ENCODE measurements at places on chromosomes 3 and 15.

GRCh38 chr15:71078506-71079207, 36.6 kb upstream of the THSD4 start:
- no peak overlapping the region for H3K27ac ChIP-seq
- no peak for DNase-seq
- H3K4me1 ChIP-seq: no peaks in the 10 kb centered on the region
- H3K27me3 ChIP-seq: no peaks in the 10 kb centered on the region
- H3K4me3 ChIP-seq: no peak overlapping the region
- no peaks in the 10 kb centered on the region for H3K36me3 ChIP-seq

GRCh38 chr3:55683666-55684270, 196.7 kb upstream of the WNT5A start:
- DNase-seq: no peak
- H3K27ac ChIP-seq: no peak overlapping the region
- H3K36me3 ChIP-seq: no peaks in the 10 kb centered on the region

DNA sequence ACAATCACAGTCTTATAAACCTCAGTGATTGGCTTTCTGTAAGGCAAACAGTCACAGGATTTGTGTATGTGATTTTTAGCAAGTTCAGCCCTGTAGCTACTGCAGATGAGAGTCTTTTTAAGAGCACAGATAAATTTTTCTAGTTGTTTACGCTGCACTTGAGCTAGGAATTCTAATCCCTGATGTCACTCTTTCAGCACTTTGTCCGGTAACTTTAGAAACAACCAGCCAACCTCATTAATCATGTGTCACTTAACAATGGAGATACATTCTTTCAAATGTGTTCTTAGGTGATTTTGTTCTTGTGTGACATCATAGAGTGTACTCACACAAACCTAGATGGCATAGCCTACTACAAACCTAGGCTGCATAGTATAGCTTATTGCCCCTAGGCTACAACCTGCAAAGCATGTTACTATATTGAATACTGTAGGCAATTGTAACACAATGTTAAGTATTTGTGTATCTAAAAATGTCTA, 36.8 kb upstream of the GOLGA6L2 start:
- peaks cover 8% of the 10 kb centered on the region for H3K27me3 ChIP-seq
- peaks cover 19% of the 10 kb centered on the region for H3K4me1 ChIP-seq
- H3K4me3 ChIP-seq: no peak overlapping the region

- no peaks in the 10 kb centered on the region for H3K36me3 ChIP-seq
- H3K4me3 ChIP-seq: no peak overlapping the region
- no peaks in the 10 kb centered on the region for H3K27me3 ChIP-seq
Observed at GRCh38 chr3:110938629-110939028, 133.0 kb upstream of the NECTIN3 start.

DNA sequence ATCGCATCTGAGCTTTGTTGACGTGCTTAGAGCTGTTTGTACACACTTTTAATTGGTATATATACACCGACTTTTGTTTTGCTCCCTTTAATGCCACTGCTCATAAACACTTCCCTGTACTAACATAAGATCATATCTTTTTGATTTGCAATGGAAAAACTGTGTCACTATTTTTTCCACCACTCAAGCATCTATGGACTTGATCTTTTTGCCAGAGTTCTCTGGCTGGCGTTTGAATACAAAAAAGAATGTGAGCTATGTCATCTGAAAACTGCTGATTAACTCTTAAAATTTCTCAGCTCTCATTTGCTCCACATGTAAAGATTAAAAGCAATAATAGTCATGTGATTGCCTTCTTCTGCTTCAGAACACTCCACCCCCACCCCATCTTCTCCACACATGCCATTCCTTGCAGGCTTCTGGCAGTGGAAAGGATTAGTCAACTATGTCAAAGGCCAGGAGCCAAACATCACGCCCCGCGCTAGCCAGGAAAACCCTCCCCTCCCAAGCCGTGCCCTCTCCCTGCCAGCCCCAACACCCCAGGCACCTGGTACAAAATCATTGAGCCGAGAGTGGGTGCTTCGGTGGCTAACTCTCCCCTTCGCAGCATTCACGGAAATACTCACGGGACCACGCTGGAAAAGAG, 123.4 kb upstream of the MEF2A start:
- H3K4me1 ChIP-seq: no peaks in the 10 kb centered on the region
- no peak overlapping the region for H3K4me3 ChIP-seq
- no peaks in the 10 kb centered on the region for H3K36me3 ChIP-seq
- no peaks in the 10 kb centered on the region for H3K27me3 ChIP-seq
- H3K27ac ChIP-seq: no peak overlapping the region

DNA sequence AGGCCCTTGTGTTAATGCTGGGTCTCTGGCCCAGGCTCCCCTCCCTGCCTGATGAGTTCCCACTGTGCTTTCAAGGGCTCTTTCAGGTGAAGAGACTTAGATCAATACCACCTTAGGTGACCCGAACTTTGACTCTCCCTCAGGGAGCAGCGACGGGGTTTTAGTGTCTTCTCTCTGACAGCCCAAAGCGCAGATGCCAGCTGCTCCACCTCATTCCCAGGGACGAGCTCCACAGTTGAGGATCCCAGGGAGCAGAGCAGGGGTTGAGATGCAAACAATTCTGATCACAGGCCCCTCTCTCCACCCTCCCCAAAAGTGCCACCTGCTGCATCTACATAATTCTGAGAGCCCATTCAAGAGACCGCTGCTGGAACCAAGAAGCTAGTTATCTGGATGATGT, 265.1 kb downstream of the TJP1 start:
- no peak overlapping the region for H3K4me3 ChIP-seq
- H3K27me3 ChIP-seq: no peaks in the 10 kb centered on the region
- H3K27ac ChIP-seq: no peak overlapping the region
- H3K4me1 ChIP-seq: no peaks in the 10 kb centered on the region
- DNase-seq: no peak
- H3K36me3 ChIP-seq: no peaks in the 10 kb centered on the region

DNA sequence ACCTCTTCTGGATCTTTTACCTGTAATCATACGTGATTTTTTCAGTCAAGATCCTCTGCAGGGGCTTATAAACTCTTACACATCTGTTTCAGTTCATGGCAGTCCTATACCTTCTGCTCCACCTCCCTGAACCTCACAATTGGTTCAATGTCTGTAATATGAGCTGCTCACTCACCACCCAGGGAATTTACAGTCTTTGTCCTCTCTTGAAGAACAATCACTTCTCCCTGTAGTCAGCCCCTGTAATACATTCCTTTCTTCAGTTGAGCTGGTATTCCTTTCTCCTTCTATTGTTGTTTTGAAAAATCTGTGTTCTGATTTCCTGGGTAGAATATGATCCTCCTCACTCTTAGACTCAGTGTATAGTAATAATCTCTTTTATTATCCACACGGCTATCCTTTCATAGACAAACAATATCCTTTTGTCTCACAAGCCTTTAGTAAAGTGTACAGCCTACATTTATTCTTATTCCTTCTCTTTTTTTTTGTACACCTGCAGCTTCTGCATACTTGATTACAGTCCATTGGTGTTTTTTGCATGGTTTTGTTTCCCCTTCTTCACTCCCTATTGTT, 101.8 kb downstream of the NECTIN3 start:
- no peaks in the 10 kb centered on the region for H3K36me3 ChIP-seq
- no peak for DNase-seq
- no peak overlapping the region for H3K4me3 ChIP-seq

- H3K4me1 ChIP-seq: no peaks in the 10 kb centered on the region
- no peak overlapping the region for H3K4me3 ChIP-seq
- H3K27me3 ChIP-seq: no peaks in the 10 kb centered on the region
- no peak overlapping the region for H3K27ac ChIP-seq
Observed at GRCh38 chr3:73192036-73192738, 130.7 kb downstream of the EBLN2 start.

GRCh38 chr15:62565634-62566026, 400.5 kb upstream of the C2CD4B start:
- no peak overlapping the region for H3K27ac ChIP-seq
- H3K27me3 ChIP-seq: no peaks in the 10 kb centered on the region
- H3K36me3 ChIP-seq: no peaks in the 10 kb centered on the region
- H3K4me3 ChIP-seq: no peak overlapping the region
- H3K4me1 ChIP-seq: no peaks in the 10 kb centered on the region

DNA sequence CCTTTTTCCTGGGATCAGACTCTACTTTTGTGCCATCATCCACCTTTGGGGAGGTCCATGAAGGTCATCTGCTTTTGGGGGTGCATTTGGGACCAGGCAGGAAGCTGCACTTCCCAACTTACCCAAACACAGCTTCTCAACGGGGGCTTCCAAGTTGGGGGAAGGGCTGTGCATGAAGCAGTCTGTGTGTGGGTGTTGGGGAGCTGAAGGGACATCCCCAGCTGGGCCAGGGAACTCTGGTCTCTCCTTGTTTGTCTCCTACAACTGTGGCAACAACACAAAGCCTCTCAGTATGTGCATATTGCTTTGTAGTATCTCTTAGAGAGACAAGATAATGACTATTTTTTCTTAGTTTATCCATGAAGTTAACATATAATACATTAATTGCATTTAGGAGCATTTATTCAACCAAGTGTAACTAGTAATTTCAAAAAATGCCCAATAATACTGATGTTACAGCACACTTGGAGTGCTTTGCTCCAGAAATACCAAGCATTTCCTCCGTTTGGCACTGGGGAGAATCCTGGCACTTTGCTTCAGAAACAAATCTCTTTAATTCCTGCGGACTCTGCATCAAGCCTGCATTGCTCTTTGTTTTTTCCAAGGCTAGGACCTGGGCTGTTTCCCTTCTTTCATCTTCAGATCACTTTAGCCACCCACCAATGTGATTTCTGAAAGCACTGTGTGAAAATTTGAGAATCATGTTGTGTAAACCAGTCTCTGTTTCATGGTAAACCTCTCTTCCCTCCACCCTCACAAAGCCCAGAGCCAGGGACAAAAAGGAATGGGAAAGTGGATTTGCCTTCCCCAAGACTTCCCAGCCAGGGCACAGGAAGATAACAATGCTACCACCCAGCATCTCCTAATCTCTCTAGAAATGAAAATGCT, 126.2 kb upstream of the PFN2 start:
- no peaks in the 10 kb centered on the region for H3K27me3 ChIP-seq
- no peak for DNase-seq
- H3K27ac ChIP-seq: no peak overlapping the region

All from MM.1S (cell line).